Activated CD4-positive, alpha-beta memory T cell treated with anti-CD3 and anti-CD28 coated beads, Interleukin-2, amount 10 ng/mL, durations not matched to agents 7 days and 5 days (primary cell): ENCODE measurements at places on chromosomes 11 and 22. TPM values are rescaled to one million over a fixed set of nuclear protein-coding genes. Genes with fewer than 3 reads are reported as not detected.

Gene CCDC116
- total RNA-seq = 0.33 TPM

Gene CASP1
- 132 TPM for total RNA-seq

Gene TUBA8
- 0.88 TPM for total RNA-seq

Gene CARD18
- total RNA-seq = not detected

Gene BRSK2
- 0.18 TPM for total RNA-seq

Gene ART1
- total RNA-seq = not detected

Gene IFTAP
- total RNA-seq = 1.7 TPM

Gene SERPING1
- total RNA-seq = 0.55 TPM

Gene KCNK7
- 0.80 TPM for total RNA-seq

Gene SHISAL1
- total RNA-seq = not detected

Gene OR51I1
- total RNA-seq = not detected

Gene UBQLNL
- 0.13 TPM for total RNA-seq

Gene CRYBB1
- 1.2 TPM for total RNA-seq

Gene ABCC8
- total RNA-seq = not detected

Gene DGCR6
- 1.8 TPM for total RNA-seq

Gene GAL3ST3
- not detected for total RNA-seq

Gene UPB1
- 0.30 TPM for total RNA-seq

Gene RPS6KB2
- 56.9 TPM for total RNA-seq

Gene RCOR2
- not detected for total RNA-seq
